ENCODE measurements at places on chromosomes 3 and 15.

DNA sequence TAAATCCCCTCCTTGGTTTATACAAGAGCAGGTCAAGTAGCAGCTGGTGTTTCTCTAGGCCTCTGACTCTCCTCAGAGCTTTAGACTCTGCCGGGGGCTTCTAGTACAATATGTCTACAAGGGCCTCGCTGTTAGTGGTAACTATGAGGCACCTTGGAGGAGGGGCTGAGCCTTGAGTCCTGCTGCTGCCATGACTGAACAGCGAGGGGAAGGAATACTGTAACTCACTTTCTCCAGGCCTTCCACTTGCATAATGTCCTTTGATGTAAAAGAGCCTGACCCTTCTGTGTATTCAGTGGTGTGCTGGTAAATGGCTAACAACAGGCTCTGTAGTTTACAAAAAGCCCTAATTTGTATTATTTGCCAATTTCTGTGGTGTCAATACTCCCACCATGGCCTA, 27.8 kb downstream of the DRD3 start:
- DNase-seq: no peak

- DNase-seq: no peak
Measured at GRCh38 chr15:94743668-94744067, 512.3 kb downstream of the MCTP2 start.

- no peak for DNase-seq
Measured at GRCh38 chr3:30370681-30371271, 235.6 kb upstream of the TGFBR2 start.

GRCh38 chr3:134255404-134255803, 4.7 kb upstream of the RYK start:
- DNase-seq: no peak

DNA sequence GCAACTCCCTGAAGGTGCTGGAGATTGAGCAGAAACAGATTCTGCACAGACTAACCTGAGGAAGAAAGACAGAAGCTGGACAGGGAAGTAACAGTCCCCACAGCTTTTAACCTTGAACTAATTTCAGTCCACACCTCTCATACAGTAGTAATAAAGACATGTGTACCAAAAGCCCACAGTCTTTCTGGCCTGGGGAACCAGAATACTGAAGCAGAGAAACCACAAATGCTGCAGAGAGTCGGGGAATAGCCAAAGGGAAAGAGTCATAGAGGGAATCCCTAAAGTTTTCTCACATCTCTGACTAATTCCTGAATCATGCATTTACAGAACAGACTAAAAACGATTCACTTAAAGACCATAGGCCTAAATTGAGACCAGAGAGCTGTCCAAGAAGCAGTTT, 503.4 kb upstream of the NECTIN3 start:
- no peak for DNase-seq

DNA sequence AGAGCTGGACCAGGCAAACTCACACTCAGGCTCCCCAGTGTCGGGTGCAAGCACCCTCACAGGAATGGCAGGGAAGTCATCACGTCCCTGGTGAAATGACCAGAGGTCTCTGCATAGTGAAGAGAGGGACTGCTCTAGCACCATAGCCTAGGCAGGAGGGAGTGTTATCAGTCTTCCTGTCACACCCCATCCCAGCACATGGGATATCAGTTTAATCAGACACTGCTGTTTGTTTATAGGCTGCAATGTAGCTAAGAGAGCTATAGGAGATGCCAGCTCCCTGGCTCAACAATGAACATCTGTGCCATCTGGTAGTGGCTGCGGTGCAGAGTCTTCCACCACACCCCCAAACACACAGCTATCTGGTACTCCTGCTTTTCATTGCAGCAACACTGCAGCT, 776.6 kb downstream of the ZNF385D start:
- no peak for DNase-seq

DNA sequence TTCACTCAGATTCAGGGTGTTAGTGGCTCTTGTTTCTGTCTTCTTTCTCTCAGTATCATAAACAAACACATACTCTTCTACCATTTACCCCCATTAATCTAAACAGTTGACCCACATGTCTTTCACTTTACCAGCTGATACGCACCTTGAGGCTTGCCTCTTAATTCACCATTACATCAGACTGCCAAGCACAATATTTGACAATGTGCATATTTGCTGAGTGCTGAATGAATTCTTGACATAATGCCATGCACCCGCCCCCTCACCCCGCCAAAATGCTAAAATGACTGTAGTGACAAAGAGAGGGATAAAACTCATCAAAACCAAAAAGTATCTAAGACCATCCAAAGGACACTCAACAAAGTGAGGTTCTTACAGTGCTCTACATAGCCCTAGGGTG, 57.4 kb downstream of the NGLY1 start:
- DNase-seq: no peak

GRCh38 chr3:124346487-124346886, 354.6 kb upstream of the ROPN1 start:
- DNase-seq: no peak

DNA sequence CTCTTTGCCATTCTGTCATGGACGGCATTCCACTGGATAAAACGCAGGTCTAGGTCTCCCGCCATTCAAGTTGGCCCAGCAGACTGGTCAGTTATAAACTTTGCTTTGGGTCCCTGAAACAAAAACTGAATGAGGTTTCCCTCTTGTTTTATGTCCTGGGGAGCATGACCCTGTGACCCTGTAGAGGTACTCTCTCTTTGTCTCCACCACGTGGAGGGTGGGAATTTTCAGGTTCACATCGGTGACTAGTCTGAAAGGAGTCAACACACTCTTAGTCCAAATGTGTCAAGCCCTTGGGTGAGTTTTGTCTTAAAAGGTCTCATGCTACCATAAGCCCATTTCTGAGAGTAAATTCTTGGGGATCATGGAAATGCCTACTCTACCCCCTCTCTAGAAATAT, 139.9 kb downstream of the PLCH1 start:
- DNase-seq: no peak
